ENCODE measurements at places on chromosomes 2 and 18.

DNA sequence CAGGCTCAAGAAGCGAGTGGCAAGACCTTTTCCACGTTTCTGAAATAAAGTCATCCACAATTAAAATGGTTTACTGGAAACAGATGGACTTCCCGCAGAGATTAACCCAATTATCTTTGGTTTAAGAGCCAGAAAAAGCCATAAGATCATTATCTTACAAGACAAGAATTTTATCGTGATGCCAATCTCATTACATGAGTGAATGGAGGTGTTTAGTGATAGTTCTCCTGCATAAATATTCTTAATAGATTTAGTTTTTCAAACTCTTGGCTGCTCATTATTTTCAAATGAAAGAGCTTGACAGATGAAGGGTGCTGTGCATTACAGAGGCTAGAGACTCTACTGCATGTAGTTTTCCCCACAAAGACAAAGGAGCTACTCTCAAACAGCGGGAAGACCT, 1028.4 kb upstream of the PIK3C3 start:
- DNase-seq: peak; percentile 86

- DNase-seq: no peak
Observed at GRCh38 chr2:183495589-183496267, 371.5 kb downstream of the NUP35 start.

DNA sequence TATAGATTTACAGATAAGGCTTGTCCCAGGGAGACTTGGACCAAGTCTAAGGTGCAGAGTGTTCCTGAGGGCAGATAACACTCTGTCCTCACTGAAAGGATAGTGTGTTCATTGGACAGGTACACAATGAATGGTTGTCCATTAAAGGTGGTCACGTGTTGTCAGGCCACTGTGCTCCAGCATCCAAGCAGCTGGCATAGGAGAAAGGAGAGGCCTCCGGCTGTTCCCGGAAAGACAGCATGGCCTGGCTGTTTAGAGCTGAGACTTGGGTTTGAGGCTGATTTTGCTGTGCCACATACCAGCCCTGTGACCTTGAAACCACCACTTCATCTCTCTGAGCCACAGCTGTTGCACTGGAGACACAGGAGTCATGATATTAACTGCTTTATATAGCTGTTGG, 19.6 kb upstream of the SULT1C3 start:
- DNase-seq: no peak

DNA sequence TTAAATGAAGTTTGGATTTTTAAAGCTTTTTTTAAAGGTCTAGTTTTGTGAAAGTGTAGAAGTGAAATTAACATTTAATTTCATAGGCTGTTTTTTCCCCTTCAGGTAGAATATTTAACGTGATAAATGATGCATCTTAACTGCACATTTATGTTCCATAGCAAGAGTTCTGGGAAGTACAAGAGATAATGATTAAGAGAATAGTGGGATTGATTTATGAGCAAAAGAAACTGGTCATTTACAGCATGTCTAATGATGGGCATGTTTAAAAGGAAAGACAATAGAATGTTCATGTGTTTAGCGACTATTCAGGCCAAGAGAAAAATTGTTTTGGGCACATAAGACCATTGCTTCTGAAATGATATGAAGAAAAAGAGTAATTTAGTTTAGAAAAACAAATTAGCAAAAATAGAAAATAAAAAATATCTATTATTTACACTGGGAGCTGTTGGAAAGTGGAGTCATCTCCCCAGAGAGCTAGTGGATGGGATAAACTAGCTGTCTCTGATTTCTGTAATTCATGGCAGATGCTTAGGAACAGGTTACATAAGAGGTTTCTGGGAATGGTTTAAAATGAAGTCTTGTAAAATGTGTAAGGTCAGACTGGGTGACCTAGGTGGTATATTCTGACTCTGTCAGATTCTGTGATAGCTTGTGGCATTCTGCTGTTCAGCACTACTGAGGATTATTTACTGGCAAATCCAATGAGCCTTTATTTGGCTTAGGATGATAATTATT, 60.7 kb downstream of the WDR7 start:
- no peak for DNase-seq

GRCh38 chr2:25740810-25741381, 67.5 kb upstream of the DTNB start:
- DNase-seq: peak; percentile 46

GRCh38 chr2:172094294-172095145, 8.2 kb downstream of the DLX2 start:
- DNase-seq: peak; percentile 42

DNA sequence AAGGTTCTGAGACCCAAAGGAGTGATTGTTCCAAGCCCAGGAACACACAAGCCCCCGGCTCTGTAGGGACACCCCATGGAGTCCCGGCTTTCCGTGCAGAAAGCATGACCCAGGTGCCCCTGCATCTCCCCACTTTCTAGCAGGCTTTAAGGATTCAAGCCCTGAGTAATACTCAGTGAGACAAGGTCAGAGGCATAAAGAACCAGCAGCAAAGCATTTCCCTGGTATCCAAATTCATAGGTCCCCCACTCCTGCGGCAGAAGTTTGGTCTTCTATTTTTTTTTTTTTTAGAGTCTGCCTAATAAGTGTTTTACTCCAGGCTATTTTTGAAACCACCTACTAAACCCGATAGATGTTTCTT, 16.3 kb downstream of the TSHZ1 start:
- DNase-seq: no peak

DNA sequence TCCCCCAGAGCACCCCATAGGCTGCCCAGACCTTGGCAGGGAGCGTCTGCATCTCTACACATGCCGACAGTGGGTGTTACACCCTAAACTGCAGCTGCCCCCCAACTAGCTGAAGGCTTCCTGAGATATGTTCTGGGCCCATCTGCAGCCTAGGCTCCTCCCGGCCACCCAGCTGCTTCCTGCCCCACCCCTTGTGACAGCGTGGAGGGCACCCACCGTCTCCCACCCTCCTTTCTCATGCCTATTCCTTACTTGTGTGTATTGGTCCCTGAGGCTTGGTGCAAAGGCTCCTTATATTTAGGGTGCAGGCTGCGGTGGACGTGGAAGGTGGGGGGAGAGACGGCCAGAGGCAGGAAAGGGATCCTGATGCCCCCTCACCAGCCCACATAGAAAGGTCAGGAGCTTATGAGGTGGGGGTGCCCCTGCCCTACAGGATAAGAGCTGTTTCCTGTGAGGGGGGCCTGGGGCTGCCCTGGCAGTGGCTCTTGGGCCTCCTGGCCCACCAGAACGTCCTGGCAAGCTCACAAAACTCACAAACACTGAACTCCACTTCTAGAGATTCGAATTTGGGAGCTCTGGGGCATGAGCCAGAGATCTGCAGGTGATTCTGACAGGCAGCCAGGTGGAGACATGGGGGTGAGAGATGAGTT, 7.3 kb upstream of the PROM2 start:
- no peak for DNase-seq

DNA sequence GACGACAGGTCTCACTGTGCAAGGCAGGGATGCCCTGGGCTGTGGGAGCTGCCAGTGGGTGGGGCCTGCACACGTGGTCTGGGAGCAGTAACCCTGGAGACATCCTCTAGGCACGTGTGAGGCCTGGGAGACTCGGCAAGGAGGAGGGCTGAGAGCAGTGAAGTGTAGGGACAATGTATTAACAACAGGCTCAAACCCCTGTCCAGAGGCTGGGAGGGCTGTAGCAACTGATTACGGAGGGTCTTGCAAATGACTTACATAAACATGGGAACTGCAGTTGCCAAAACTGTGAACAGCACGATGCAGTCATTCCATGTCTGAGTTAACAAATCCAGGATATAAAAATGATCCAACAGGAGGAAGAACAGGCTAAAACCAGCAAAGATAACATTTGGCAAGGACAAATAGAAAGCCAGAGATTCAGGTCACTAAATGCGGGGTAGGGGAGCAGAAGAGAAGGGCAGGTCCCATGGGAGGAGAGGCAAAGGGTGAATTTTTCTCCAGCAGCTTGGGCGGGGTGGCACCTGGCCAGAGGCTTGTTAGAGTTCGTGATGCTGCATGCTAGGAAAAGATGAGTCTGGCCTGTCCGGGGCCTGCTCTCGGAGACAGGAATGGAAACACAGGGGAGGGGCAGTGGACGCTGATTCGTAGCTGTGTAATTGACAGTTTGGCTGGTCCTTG, 44.9 kb downstream of the CYP27C1 start:
- peak; percentile 55 for DNase-seq

DNA sequence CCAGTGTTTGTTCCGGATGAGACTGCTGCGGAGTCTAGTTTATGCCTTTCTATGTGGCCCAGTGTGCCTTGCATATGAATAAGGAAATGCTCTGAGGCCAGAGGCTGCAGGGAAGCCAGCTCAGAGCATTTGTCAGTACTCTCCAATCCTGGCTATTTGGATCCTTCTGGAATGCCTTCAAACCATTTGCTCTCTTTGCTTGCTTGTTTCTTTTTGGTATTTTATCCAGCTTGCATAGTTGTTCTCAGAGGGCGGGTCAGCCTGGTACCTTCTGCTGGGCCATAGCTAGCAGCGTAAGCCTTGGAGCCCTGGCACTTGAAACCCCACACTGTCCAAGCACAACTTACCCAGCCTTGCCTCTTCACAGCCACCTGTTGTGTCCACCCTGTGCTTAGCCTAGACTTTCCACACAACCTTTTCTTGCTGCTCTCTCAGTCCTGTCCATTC, 20.5 kb downstream of the CENPO start:
- no peak for DNase-seq

DNA sequence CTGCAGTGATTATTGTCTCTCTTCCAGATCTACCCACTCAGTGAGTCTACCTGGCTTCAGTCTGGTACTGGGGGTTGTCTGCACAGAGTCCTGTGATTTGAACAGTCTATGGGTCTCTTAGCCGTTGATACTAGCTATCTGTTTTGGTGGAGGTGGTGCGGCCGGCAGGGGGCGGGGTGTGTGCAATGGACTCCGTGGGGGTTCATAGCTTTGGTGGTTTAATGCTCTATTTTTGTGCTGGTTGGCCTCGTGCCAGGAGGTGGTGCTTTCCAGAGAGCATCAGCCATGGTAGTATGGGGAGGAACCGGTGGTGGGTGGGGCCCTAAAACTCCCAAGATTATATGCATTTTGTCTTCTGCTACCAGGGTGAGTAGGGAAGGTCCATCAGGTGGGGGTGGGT, 1120.1 kb upstream of the FAM98A start:
- no peak for DNase-seq

DNA sequence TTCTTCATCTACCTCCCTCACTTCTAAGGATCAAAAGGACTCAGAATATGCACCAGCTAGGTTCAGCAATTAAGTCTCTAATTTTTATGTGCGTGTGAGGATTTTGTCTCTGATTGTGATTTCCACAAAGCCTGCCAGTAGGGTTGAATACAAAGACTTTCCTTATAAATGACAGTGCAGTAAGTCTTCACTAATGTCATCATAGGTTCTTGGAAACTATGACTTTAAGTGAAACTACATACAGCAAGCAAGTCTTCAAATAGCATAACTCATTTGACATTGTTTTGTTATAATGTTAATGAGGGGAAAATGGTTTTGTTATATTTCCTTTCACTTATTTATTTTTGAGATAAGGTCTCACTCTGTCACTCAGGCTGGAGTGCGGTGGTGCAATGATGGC, 526.3 kb upstream of the DCC start:
- DNase-seq: no peak

- DNase-seq: peak; percentile 21
Observed at GRCh38 chr2:41736105-41736567, 311.7 kb upstream of the PKDCC start.

- no peak for DNase-seq
Observed at GRCh38 chr2:33116799-33117198, 170.0 kb downstream of the LTBP1 start.

- DNase-seq: no peak
Observed at GRCh38 chr2:168999668-169000213, 31.4 kb downstream of the ABCB11 start.

- DNase-seq: no peak
Observed at GRCh38 chr2:22904126-22904684, 480.8 kb upstream of the KLHL29 start.

DNA sequence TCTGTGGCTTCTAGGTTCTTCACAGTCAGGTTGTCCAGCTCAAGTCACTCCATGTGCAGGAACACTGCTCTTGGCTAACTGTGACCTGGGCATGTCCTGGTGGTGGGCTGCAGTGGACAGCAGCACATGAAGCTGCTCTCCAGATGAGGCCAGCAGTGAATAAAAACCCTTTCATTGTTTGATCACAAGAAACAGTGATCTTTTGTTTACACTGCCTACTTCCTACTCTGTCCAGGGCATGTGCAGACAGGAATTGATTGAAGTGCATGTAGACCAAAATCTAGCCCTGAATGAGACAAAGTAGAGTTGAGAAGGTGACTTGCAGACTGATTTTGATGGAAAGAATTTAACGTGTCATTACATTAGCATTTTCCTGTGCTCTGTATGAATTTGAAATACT, 34.9 kb downstream of the BCL2L11 start:
- no peak for DNase-seq

DNA sequence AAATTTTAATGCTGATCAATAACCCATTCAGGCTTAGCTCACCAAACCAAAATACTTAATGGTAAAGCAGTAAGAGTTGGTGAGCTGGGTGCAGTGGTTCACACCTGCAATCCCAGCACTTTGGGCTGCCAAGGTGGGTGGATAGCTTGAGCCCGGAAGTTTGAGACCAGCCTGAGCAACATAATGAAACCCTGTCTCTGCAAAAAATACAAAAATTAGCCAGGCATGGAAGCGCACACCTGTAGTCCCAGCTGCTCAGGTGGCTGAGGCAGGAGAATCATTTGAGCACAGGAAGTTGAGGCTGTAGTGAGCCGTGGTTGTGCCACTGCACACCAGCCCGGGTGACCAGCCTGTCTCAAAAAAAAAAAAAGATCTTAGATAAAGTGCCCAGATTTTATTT, 35.7 kb upstream of the MPP4 start:
- no peak for DNase-seq

DNA sequence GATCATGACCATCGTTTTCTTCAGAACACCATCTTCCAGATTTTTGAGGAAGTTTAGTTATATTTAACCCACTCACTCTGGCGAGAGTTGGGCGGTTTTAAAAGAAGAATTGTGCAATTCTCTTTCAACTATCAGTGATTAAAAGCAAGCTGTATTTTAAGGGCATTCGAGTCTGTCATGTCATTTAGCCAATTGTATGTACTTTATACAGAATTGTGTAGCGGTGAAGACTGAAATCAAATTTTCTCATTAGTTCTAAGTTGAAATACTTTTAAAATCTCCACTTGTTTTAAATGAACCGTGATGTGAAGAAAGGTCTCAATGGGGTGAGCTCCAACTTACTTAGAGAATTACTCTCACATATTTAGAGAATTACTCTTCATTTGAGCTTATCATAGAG, 214.6 kb upstream of the DTNA start:
- DNase-seq: no peak

GRCh38 chr18:69844656-69845055, 103.0 kb downstream of the CD226 start:
- no peak for DNase-seq

Data from A172 (cell line).